ENCODE measurements at places on chromosomes 13 and 19.

- peak; percentile 13 for DNase-seq
These were observed 13.5 kb downstream of the OR10H4 start for GRCh38 chr19:15962319-15962718.

DNA sequence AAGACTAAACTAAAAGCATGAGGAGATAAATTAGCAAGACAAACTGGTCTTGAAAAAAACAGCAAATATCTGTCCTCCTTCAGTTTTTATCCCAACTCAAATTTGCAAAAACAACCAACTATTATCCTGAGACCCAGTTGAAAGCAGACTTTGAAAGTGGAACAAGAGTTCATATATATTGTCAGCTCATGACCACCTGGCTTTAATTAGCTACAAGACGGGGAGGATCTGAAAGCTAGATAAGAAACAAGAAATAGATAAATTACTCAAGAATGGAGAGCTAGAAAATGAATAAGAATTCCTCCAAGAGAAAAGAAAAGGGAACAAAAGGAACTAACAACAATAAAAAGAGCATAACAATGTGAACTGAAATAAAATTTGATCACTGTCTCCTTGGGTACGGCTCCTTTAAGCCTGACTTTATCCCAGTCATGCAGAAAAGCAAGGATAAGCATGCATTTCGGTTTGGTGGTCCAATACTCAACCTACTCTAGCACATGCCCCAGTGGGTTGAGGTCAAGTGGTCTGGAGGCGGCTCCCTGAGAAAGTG is 246.9 kb downstream of the DCLK1 start:
- no peak for DNase-seq

DNA sequence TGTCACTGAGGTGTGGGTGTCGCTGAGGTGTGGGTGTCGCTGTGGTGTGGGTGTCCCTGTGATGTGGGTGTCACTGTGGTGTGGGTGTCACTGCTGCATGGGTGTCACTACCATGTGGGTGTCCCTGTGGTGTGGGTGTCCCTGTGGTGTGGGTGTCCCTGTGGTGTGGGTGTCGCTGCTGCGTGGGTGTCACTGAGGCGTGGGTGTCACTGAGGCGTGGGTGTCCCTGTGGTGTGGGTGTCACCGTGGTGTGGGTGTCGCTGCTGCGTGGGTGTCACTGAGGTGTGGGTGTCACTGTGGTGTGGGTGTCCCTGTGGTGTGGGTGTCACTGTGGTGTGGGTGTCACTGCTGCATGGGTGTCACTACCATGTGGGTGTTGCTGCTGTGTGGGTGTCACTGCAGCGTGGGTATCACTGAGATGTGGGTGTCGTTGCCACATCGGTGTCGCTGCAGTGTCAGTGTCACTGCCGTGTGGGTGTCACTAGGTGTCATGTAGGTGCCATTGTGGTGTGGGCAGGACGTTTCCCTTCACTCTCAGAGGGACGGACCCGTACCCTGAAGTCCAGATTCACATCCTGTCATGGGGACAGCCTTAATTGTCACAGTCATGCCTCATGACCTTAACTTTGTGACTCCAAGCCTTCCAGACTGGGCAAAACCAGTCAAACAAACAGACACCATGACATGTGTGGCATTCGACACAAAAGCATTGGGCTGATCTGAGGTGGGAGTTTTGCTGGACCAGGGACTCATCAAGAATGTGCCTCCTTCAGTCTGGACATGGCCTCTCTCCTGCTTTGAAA is 12.7 kb upstream of the GAS6 start:
- no peak for DNase-seq

GRCh38 chr13:101919541-101920181 is 467.2 kb downstream of the ITGBL1 start:
- DNase-seq = no peak

- no peak for DNase-seq
These were observed 2.3 kb downstream of the VRK3 start for GRCh38 chr19:50022823-50023222.

DNA sequence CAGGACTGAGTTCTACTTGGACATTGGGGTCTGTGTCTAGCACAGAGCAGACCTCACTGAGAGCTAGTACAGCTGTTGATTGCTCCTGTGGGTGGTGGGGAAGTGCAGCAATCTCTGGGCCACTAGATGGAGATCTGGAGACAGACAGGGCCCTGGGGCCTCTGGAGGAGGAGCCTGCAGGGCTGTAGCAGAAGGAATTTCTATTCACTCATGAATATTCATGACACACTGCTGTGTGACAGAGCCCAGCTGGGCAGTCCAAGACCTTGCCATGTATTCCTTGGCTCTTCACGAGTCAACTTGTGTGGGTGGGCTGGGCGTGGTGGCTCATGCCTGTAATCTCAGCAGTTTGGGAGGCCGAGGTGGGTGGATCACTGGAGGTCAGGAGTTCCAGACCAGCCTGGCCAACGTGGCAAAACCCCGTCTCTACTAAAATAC is 37.5 kb downstream of the SUGP2 start:
- peak; percentile 24 for DNase-seq

GRCh38 chr13:32036126-32036695 is 4.6 kb downstream of the FRY start:
- no peak for DNase-seq

GRCh38 chr13:112733112-112733511 is 43.3 kb downstream of the ATP11A start:
- no peak for DNase-seq

- peak; percentile 60 for DNase-seq
These were observed 173.6 kb downstream of the NUFIP1 start for GRCh38 chr13:44815623-44816022.

- no peak for DNase-seq
These were observed 246.1 kb downstream of the UQCRFS1 start for GRCh38 chr19:28966737-28967399.

DNA sequence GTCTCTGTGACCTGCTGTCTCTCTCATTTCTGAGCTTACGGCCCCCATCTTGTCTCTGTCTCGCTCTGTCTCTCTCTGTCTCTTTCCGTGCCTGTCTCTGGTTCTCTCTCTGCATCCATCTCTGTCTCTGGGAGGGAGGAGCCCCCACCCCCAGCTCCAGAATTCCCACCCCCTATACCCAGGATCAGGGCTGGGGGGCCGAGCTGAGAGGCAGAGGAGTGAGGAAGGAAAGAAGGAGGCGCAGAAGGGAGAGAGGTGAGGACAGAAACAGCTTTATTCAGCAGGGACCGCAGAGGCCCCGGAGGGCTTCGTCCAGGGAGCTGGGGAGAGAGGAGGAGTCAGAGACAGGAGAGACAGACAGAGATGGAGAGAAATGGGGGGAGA is 14.0 kb downstream of the JOSD2 start:
- no peak for DNase-seq

GRCh38 chr13:38850868-38851626 is 139.6 kb downstream of the STOML3 start:
- no peak for DNase-seq

GRCh38 chr13:46665248-46665632 is 112.3 kb downstream of the LRCH1 start:
- DNase-seq = no peak

DNA sequence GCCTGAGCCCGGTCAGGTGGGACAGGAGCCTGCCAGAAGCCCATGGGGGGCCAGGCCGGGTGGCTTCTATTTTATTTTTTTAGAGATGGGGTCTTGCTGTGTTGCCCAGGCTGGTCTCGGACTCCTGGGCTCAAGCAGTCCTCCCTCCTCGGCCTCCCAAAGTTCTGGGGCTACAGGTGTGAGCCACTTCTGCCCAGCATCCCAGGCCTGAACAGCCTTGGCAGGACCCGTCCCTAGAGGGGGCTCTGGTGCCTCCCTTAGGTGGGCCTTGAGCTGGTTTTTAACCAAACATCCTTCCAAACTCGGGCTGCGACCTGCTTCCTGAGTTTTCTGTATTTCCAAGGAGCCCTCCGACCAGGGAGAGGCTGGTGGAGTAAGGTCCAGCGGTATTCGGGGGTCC is 10.5 kb downstream of the COMP start:
- DNase-seq = no peak

GRCh38 chr19:49854378-49855263 is 3.7 kb downstream of the PTOV1 start:
- no peak for DNase-seq

DNA sequence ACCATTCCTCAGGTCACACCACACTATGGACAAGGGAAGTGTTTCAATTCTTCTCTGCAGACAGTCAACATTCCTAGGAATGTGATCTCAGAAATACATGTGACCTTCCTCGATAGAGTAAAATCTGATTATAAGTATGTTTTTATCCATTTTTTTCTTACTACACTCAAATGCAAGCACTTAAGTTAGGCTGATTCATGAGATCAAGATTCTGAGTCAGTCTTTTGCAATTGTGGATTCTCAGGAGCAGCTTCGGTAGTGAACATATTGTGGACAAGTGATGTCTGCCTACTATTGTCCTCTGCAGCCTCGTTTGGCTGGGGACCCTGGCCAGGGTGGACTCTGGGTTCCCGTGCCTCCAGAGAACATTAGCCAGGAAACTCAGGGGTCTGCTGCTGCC is 3.2 kb downstream of the SERPINE3 start:
- no peak for DNase-seq

DNA sequence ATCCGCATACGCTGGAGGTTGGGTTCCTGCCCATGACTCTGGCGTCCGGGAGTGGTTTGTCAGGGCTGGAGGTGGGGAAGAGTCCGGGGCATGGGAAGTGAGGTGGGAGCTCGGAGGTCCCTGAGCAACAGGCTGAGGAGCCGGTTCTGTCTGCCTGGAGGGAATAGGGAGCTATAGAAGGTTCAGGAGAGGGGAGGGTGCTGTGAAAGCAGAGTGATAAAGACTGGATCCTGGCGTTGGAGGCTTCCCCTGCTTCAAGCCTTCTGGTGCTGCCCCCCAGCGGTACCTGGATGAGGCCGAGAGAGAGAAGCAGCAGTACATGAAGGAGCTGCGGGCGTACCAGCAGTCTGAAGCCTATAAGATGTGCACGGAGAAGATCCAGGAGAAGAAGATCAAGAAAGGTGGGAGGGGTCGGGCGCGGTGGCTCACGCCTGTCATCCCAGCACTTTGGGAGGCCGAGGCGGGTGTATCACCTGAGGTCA is 2.6 kb downstream of the HMG20B start:
- peak; percentile 31 for DNase-seq

DNA sequence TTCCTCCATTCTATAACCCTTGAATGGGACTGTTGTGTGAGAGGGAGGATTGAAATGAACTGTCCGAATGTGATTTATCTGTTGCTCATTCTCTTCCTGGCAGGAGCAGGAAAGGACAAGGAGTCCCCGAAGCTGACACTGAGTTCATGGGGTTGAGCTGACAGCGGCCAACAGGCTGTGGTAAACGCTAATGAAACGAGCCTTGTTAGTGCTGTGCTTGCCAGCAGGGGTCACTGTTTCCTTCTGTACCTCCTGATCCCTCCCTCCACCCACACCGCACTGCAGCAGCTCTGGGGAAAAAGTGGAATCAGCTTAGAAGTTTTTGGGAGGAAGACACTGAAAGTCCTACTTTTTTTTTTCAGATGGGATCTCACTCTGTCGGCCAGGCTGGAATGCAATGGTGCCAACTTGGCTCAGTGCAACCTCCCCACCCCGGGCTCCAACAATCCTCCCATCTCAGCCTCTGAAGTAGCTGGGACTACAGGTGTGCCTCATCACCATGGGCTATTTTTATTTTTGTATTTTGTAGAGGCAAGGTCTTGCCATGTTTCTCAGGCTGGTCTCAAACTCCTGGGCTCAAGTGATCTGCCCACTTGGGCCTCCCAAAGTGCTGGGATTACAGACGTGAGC is 6.7 kb upstream of the ZNF761 start:
- peak; percentile 75 for DNase-seq

Measured in stimulated activated CD4-positive, alpha-beta T cell treated with anti-CD3 and anti-CD28 coated beads, Interleukin-15, amount 100 ng/mL, for 24 hours (primary cell).